HFF-Myc (cell line): ENCODE measurements at places on chromosomes 12 and 14.

GRCh38 chr12:123748161-123748560 is 13.9 kb upstream of the DNAH10 start:
- DNase-seq, result no peak

- DNase-seq, result no peak
These were observed 8.0 kb downstream of the ANO6 start for GRCh38 chr12:45223868-45224267.

DNA sequence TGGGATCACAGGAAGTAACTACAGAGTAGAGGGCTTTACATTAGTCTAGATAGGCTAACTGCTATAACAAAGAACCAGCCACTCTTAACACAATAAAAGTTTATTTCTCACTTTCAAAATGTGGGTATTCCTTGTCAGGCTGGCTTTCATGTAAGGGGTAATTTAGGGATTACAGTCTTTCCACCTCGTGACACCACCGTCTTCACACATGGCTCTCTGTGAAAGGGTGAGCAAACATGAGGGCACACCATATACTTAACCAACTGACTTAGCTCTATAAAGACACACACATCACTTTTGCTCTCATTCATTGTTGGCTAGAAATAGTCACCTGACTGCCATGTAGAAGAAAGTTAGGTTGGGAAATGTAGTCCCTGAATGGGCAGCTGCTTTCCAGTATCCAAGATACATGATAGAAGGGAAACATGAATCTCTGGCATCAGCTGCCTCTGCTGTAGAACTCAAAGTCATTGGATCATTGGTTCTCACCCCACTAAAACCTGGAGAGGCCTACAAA is 66.1 kb upstream of the CRY1 start:
- DNase-seq, result no peak

- no peak for DNase-seq
These were observed 111.5 kb downstream of the SRGAP1 start for GRCh38 chr12:63955831-63956666.

DNA sequence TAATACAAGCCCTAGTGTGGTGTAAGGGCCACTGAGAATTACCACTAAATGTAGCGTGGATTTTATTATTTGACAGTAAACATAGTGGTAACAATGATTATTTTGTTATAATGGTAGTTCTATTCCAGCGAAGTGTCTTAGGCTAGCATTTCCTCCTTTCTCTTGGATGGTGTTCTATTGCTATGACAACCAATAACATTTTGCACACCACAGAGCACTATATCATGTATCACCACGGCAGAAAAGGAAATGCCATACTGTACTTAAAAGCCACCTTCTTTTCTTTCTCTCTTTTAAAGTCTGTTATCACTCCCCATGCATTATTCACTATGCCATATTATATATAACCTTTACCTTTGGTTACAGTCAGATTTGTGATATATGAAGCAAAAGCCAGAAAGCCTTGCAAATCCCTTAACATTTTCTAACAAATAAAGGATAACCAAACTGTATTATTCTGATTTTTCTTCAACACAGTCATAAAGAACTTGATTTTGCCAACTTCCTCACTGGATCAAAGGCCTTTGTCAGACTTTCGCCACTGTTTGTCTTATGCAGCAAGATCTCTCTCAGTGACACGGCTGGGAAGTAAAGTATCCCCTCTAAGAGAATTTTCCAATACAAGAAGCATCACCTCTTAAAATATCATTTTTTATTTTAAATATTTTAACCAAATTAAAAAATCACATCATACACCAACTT is 195.8 kb downstream of the FOXN3 start:
- DNase-seq, result peak; percentile 22

DNA sequence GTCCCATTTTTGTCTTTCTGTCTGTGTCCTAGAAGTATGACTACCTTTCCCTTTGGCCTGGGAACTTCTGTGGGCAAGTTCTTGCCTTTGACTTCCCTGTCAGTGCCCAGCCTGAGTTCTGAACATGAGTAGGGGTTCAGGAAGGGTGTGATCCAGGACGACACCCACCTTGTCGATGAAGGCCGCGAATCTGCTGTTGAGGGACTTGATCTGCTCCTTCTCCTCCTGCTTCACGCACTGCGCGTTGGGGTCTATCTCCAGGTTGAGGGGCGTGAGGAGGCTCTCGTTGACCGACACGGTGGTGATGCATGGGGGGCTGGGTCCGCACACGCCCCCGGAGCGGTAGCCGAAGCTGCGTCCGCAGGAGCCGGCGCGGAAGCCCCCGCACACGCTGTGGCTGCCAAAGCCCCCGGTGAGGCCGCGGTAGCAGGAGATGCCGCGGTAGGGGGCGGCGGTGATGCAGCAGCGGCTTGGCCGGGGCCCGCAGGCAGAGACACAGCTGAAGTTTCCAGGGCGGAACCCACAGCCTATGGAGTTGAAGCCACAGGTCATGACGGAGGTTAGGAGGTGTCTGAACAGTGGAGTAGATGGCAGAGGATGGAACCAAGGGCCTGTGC is at the start of gene KRT83:
Gene KRT83 (minus strand): TSS at position 615 of the 617 bp plus-strand sequence. CDS start 63 bp downstream, at position 552.
- no peak for DNase-seq
